ENCODE measurements at places on chromosomes 6 and 20.

DNA sequence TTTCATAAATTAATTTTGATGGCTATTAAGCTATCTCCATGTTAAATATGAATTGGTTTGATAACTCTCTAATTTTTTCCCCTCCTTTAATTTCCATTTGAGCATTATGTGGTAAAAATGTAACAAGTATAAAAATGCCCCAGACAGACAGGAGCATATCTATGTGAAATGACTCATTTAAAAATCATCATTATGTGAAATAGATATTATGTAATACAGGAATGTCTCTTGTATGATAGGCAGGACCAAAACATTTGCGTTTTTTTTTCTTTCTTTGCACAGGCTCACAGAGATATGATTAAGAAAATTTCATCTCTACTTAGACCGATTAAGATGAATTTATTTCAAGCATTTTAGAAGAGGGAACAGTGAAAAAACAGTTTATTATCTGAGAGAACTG is 95.8 kb downstream of the AKAP7 start:
- no peak for DNase-seq

DNA sequence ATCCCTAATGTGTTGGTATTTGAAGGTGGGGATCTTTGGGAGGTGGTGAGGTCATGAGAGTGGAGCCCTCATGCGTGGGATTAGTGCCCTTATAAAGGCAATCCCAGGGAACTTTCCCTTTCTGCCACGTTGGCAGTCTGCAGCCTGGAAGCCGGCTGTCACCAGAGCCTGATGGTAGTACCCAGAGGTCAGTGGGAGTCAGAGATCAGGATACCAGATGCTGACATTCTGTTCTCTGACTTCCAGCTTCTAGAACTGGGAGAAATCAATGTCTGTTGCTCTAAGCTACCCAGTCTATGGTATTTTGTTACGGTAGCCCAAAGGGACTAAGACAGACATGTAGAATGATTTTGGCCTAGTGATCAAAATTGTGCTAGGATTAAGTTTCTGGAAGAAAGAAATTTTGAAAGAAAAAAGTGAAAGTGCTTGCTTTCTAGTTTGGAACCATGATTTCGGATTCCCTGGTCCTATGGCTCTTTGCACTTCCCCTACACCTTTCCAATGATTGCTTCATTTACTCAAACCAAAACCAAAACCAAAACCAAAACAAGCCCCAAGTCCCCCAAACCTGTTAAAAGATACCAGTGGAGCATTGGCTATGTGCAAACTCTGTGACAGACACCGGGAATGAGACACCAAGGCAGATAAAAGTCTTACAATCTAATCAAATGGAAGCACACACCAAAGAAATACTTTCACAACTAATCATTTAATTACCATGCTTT is 173.7 kb upstream of the ZNF217 start:
- no peak for DNase-seq

- no peak for DNase-seq
Observed at GRCh38 chr6:156395276-156395675, 381.9 kb upstream of the ARID1B start.

DNA sequence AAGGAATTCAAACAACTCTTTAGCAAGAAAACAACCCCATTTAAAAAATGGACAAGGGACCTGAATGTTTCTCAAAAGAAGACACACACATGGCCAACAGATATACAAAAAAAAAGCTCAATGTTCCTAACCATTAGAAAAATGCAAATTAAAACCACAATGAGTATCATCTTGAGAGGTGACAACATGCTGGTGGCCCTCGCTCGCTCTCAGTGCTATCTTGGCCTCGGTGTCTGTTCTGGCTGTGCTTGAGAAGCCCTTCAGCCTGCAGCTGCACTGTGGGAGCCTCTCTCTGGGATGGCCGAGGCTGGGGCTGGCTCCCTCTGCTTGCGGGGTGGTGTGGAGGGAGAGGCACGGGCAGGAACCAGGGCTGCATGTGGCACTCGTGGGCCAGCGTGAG is 13.4 kb downstream of the SPINT4 start:
- no peak for DNase-seq

GRCh38 chr20:32966881-32967781 is 37.1 kb downstream of the SUN5 start:
- DNase-seq = no peak

- DNase-seq = no peak
Observed at GRCh38 chr20:53517146-53517545, 76.5 kb downstream of the ZNF217 start.

GRCh38 chr6:33934731-33935270 is 131.0 kb upstream of the MLN start:
- no peak for DNase-seq

DNA sequence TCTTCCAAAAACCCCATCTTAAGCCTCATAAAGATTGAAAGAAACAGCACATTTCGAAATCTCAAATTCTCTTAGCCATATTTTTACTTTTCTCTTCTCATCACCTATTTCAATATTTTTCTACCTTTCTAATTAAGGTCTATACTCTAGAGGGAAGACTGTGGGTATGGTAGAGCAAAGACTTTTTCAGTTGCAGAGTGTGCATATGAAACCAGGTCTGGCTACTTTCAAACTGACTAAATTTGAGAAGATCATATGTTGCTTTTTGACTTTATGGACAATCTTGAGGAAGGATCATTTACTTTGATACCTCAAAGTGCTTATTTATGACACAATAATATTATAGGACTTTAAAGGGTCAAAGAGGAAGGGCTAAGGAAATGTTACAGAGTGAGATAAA is 20.7 kb downstream of the FILIP1 start:
- DNase-seq = no peak

GRCh38 chr6:65979120-65979519 is 272.1 kb upstream of the EYS start:
- DNase-seq = no peak

- DNase-seq = no peak
Observed at GRCh38 chr20:39886650-39887190, 802.3 kb downstream of the MAFB start.

DNA sequence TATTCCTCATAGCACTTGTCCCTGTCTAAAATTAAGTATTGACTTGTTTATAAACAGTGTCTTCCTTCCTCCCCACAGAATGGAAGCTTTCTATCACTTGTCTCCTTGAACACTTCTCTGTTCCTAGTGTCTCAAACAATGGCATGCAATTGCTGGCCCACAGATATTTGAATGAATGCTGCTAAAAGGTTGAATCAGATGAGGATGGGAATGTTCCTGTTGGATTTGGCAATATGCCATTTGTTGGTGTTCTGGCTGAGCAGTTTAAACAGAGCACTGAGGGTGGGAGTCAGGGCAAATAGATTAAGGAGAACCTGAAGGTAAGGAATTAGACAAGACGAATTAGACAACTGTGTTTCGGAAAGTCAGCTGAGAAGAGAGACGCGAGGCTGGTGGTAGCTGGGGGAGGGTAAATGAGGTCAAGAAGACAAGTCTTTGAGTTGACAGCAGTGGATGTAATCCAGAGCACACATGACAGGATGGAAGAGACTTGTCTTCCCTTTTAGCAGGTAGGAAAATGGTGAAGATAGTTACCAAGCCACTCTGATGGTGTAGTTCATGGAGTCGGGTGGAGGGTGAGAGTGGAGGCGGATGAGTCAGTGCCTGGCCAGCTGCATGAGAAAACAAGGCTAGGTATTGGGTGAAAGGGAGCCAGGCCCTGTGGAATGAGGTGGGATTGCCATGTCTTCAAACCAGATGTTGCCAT is 58.3 kb upstream of the GNRH2 start:
- DNase-seq = no peak

- no peak for DNase-seq
Observed at GRCh38 chr6:66926060-66926459, 1219.0 kb upstream of the EYS start.

GRCh38 chr6:39665861-39666260 is 59.3 kb downstream of the KIF6 start:
- no peak for DNase-seq

- DNase-seq = no peak
Observed at GRCh38 chr6:118528129-118528528, 20.0 kb upstream of the PLN start.

- no peak for DNase-seq
Observed at GRCh38 chr6:63509652-63510352, 62.5 kb upstream of the LOC128125822 start.

GRCh38 chr6:147281895-147282565 is 77.8 kb downstream of the STXBP5 start:
- DNase-seq = no peak

- no peak for DNase-seq
Observed at GRCh38 chr6:92915466-92915865, 503.9 kb downstream of the EPHA7 start.

- no peak for DNase-seq
Observed at GRCh38 chr6:168866534-168866933, 387.1 kb downstream of the THBS2 start.

DNA sequence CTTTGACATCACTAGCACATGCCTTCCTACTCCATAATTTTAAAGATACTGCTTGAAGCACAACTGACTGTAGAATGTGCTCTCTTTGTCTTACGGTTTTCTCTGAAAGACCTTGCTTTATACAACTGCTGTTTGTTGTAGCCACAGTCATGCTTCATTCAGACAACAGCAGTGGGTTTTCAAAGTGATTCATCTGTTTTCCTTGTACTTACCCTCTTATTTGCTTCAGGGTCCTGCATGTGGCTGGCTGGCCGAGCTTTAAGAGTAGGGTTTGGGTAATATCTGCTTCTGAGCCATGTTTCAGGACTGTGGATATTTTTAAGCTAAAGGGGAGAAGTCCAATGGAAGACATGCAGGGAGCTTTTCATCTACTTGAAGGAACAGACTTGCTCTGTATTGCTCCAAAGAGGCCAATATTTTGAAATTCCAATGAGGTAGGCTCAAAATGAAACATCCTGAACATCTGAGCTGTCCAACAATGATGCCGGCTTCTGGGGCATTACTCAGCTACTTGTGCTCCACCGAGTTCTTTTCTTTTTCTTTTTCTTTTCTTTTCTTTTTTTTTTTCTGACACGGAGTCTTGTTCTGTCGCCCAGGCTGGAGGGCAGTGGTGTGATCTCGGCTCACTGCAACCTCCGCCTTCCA is 160.2 kb upstream of the SGK1 start:
- DNase-seq = no peak

GRCh38 chr20:20630551-20630950 is 81.9 kb downstream of the RALGAPA2 start:
- DNase-seq = no peak

- no peak for DNase-seq
Observed at GRCh38 chr20:20017844-20018185, 653 bp downstream of the NAA20 start.

- no peak for DNase-seq
Observed at GRCh38 chr6:85917522-85917921, 274.8 kb upstream of the SYNCRIP start.

DNA sequence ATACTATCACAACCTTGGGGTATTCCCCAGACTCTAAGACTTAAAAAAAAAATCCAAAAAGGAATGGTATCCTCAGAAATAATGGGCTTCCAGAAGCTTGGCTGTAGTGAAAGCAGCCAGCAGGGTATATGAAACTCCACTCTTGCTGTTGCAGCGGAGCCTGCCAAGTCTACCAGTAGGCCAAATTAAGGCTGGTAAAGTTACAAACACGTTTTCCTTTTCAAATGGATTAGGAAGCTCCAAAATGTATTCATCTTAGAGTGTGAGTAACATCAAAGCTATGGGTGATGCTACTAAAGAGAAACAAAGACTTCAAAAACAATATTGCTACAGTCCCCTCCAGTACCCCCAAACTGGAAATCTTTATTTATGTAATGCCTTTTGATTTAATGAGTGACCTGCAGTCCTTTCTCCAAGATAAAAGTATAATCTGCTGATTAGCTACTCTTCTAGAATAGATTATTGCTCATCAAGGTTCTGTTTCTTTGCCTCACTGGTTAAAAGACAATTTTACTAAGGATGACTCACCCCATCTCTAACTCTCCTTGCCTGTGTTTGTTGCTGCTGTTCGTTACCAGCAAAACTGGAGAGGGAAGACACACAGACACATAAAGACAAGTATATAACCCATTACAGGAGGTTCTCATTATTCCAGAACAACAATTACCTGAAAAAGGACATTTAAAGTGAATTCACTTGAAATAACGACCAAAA is 84.9 kb downstream of the BTBD9 start:
- DNase-seq = no peak

DNA sequence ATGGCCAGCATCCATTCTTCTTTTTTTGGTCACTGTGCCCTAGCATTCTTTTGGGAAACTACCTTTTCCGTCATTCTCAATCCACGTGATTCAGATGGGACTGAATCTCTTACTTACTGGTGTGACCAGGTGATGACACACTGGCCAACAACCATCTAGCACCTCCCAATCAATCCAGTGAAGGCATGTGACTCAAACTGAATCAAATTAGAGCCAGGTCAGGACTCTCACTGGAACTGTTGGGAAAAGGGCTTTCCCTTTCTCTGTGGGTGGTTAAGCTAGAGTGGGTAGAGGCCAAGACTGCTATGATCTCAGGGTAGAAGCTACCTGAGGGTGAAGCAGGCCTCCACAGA is 36.2 kb upstream of the ZMYND8 start:
- DNase-seq = peak; percentile 63

DNA sequence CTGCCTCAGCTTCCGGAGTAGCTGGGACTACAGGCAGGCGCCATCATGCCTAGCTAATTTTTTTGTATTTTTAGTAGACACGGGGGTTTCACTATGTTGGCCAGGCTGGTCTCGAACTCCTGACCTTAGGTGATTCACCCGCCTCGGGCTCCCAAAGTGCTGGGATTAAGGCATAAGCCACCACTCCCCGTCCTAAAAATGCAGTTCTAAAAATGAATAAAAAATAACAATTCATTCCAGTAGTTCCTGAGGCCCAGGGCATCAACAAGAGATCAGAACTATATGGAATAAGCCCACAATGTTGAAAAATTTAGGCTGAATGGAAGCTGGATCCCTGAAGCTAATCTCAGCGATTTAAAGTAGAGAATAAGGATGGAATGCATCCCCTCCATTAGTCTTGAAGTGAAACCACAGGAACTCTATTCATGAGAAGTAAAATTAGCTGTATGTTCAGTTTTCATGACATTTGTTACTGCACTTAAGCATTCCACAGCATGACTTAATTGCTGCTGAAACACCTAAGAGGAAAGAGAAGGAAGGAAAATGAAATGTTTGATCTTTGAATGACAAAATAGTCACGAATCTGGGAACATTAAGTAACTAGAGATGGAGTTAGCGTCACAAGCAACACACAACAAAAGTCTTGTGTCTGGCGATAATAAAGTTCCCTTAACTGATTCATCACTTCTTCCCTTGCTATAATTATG is 80.4 kb upstream of the RIPOR2 start:
- DNase-seq = no peak

DNA sequence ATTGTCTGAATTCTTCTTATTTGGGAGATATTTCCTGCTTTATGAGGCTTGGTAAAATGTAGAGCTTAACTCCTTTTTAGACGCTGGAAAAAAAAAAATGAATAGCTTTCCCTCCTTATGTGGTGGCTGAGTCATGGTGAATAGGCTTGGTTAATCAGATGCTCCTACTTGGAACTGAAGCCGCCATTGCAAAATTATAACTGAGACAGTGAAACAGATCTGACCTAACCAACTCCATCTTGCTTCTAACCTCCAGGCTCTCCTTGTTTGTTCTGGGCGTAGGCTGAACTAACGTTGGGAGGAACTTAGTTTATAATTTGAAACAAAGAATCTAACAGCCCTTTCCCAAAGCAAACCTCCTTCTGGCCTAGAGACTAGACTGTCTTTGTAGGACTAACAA is 43.2 kb upstream of the PLCB4 start:
- no peak for DNase-seq
